ENCODE measurements at places on chromosomes 7 and 10.
A peak's percentile ranks its signal among the peaks of the same experiment; 100 is the strongest.

- no peak for DNase-seq
These were observed 162.4 kb upstream of the MDFIC start for GRCh38 chr7:114759347-114760062.

DNA sequence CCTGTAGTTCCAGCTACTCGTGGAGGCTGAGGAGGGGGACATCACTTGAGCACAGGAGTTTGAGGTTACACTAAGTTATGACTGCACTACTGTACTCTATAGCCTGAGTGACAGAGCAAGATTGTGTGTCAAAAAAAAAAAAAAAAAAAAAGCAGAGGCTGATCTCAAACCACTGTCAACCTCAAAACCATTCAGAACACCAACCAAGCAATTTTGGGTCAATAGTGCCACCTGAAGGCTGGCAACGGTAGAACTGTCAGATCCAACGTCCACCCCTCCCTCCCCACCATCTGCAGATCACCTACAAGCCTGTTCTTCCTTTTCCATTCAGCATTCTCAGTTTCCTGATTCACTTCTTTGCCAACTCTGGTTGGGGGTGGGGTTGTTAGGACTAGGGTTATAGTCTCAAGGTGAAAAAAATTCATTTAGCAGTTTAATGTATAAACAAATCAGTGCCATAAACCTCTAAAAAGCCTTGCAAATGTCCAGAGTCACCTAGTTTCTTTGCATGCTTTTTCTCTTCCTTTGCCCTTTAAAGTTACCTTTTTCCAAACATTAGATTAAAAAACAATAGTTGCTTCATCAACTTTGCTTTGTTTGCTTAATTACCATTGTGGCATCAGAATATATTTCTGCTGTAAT lies 2.6 kb downstream of the MRPS33 start:
- peak; percentile 40 for DNase-seq

GRCh38 chr7:135929249-135929648 lies 47.9 kb downstream of the MTPN start:
- no peak for DNase-seq

DNA sequence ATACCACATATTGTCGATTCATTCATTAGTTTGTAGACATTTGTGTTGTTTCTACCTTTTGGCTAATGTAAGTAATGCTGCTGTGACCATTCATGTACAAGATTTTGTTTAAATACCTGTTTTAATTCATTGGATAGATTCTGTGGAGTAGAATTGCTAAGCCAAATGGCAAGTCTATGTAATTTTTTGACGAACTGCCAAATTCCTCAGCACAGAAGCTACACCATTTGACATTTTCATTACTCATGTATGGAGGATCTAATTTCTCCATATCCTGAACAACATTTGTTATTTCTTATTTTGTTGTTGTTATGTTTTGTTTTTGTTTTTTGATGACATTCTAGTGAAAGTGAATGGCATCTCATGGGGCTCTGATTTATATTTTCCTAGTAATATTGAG lies 1351.3 kb upstream of the SORCS1 start:
- DNase-seq: no peak

GRCh38 chr10:16828701-16829175 lies 11.5 kb upstream of the RSU1 start:
- DNase-seq: no peak

DNA sequence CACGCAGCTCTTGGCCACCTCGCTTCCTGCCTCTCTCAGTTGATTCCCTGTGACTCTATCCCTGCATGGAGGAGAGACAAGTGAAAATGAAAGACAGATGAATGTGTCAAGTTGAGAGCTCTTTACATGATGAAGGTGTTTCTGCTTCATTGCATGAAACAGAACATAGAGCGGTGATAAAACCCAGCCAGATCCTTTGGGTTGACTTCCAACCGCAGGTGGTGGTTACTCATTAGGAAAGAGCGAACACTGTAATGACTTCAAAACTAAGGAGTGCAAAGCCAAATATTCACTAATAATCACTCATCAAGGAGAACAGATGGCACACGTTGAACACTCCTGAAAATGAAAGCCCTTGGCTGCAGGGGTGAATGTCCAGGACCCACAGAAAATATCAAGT lies 31.8 kb upstream of the WDR11 start:
- no peak for DNase-seq

DNA sequence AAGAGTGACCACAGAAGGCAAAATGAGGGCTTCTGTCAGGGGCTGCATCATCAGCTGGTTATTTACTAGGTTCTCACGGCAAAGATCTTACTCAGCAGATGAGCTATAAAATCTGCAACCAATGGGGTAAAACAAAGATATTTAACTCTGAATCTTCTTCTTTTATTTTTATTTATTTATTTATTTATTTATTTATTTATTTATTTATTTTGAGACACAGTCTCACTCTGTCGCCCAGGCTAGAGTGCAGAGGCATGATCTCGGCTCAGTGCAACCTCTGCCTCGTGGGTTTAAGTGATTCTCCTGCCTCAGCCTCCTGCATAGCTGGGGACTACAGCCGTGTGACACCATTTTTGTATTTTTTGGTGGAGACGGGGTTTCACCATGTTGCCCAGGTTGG lies 11.3 kb downstream of the C10orf143 start:
- no peak for DNase-seq

DNA sequence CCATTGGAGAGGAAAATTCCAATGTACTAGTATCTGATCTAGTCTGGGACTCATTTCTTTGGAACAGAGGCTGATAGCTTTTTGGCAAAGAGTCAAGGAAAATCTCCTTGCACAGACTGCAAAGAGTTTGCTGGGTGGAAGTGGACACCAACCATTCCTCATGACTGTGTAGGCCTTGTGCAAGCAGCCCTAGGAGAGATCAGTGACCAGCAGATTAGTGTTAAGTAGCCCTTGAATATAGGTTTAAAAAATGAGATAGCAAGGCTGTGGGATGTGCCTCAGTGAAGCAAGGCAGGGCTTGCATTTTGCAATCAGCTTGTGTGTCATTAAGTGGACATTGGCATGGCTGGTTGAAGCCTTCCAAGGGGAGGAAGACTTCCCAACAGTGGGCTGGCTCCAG lies 341.6 kb downstream of the PLXNA4 start:
- DNase-seq: no peak

DNA sequence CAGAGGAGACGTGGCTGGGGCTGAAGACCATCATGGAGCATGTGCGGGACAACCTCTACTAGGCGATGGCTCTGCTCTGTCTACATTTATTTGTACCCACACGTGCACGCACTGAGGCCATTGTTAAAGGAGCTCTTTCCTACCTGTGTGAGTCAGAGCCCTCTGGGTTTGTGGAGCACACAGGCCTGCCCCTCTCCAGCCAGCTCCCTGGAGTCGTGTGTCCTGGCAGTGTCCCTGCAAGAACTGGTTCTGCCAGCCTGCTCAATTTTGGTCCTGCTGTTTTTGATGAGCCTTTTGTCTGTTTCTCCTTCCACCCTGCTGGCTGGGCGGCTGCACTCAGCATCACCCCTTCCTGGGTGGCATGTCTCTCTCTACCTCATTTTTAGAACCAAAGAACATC lies 22.0 kb upstream of the CPA5 start:
- no peak for DNase-seq

- no peak for DNase-seq
These were observed 38.2 kb downstream of the PLAU start for GRCh38 chr10:73948947-73949633.
